ENCODE measurements at places on chromosomes 7 and 10.

DNA sequence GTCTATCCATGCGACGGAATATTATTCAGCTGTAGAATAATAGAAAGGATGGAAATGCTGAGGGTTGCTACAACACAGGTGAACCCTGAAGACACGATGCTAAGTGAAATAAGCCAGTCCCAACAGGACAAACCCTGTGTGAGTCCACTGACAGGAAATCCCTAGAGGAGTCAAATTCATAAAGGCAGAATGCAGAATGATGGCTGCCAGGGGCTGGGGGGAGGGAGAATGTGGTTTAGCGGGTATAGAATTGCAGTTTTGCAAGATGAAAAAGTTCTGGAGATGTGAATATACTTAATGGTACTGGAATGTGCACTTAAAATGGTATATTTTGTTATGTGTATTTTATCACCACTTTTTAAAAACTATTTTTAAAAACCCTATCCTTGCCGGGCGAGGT, 36.9 kb upstream of the DOCK1 start:
- no peak for DNase-seq

DNA sequence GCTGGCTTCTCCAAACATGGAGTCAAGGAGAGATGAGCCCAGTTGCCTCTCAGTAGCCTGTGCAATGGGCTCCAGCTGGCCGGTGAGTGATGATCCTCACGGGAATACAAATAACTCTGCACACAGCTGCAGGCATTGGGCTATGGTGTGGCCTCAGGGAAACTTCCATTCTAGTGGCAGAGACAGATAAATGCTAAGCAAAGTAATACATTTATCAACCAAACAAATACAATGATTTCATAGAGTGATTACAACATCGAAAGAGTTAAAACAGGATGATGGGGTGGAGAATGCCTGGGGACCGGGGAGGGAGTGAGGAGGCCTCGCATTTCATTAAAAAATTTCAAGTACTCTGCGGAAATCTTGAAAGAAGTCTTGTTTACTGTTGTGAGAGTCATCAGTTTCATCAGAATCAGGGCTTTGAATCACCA, 15.0 kb upstream of the AKR1B1 start:
- no peak for DNase-seq

DNA sequence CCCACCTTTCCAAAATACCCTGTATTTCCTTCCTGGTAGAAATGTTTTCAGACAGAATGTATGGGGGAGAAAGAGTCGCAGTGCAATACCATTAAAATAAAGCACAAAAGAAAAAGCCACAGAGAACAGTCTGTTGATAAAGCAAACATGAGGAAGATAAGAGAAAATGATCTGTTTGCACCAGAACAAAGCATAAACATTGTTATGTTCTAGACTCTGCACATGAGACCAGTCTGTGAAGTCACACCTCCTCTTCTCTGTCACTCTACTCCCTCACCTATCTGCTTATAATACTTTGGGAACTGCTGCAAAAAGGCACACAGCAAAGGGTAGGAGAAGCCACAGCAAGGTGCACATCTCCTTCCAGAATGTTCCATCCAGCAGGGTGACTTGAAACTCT, 67.2 kb upstream of the LRGUK start:
- DNase-seq = no peak

DNA sequence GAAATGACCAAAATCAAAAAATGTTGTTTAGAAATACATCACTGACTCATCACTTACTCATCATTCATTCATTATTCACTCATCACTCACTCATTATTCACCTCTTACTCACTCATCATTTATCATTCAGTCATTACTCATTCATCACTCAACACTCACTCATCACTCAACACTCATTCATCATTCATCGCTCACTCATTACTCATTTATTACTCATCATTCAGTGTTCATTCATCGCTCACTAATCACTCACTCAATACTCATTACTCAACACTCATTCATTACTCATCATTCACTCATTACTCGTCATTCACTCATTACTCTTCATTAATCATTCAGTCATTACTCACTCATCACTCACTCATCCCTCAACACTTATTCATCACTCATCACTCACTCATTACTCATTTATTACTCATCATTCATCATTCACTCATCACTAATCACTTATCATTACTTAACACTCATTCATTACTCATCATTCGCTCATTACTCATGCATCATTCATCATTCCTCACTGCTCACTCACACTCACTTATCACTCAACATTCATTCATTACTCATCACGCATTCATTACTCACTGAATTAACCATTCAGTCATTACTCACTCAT, 238.5 kb downstream of the ADARB2 start:
- DNase-seq = no peak

DNA sequence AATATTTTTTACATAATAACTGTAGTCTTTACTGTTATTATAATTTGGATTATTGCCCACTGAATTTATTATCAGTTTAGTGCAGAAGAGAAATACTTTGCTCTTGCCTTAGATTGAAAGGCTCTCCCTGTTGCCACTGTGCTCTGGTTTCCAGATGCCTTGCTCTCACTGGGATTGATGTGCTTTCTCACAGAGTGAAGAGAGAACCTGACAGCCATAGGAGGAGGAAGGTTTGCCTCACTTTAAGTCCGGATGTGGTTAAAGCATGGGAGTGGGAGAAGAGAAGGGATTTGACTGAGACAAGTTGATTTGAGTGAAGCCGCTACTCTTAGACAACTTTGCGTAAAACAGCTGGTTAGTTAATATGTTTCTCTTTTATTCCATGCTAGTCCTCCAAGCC, 68.2 kb upstream of the RPA3 start:
- no peak for DNase-seq

DNA sequence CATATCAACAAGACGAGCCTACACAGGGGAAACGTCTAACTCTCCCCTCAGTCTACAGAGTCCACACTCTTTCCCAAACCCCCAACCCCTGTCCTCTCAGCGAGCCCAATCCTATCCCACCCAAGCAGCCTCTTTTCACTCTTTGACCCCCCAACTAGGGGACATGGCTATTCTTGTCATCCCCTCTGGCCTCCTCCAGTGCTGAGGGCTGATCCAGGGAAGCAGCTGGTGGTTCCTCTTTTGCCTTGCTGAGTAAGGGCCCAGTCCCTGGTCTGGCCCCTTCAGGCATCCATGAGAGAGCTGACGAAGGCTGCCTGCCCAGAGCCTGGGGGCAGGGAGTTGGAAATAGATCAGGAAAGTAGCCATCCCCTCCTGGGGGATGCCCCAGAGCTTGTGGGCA, 6.4 kb downstream of the NOBOX start:
- DNase-seq = no peak

GRCh38 chr10:76432016-76433012, 1000.9 kb downstream of the LRMDA start:
- no peak for DNase-seq

- no peak for DNase-seq
Measured at GRCh38 chr10:21144047-21144446, 246.9 kb upstream of the NEBL start.

GRCh38 chr10:76918106-76918505, 719.5 kb downstream of the KCNMA1 start:
- no peak for DNase-seq

DNA sequence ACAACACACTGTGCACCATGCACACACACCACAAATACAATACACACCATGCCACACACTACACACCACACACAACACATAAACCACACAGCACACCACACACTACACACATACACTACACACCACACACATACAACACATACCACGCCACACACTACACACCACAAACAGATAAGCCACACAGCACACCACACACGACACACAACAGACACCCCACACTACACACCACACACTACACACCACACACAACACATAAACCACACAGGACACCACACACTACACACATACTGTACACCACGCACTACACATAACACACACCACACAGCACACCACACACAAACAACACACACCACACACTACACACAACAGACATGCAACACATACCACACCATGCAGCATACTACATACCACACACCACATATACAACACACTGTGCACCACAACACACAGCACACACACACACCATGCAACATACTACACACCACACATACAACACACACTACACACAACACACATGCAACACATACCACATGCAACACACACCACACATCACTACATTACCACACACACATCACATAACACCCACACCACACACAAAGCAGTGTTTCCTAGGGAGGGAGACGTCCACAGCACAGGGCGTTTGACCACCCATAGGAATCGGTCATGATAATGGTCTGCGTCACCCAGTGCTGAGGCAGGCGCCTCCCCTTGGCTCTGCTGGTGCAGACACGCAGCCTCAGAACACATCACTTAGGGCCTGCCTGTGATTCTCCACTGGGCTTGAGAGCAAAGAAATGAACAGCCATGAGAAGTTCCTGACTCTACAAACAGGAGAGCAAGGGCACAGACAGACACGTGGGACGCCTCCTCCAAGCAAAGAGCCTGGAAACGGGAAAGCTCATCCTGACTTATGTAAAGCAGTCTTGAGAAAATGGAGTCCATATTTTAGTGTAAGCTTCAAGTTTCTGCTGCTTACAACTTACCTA, 458.3 kb downstream of the PTPRN2 start:
- no peak for DNase-seq

GRCh38 chr10:60944058-60944909, at the start of gene RHOBTB1:
Gene RHOBTB1 (minus strand): TSS chr10:60944185. CDS start chr10:60911542, 32,643 bp downstream.
- DNase-seq = no peak

GRCh38 chr10:986137-986825, 2.0 kb upstream of the GTPBP4 start:
- DNase-seq = no peak

DNA sequence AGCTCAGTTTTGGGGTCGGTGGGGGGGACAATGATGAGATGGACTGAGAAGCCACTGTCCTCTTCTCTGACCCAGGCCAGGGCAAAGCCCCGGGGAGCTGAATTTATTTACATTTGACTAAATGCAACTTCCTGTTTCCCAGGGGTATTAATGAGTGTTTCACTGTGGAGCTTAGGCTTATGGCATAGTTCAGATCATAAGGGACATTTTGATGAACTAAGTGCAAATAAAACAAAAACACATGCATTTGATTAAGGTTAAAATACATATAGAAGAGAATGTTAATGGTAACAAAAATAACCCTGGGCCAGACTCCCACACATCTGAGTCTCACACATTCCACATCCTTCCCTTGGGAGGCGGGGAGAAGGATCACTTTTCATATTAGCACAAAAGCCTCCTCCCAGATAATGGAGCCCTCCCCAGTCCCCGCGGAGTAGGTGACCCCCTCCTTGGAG, 320.6 kb downstream of the FRMD4A start:
- no peak for DNase-seq

GRCh38 chr10:7622969-7623368, 43.8 kb downstream of the ITIH5 start:
- DNase-seq = no peak

GRCh38 chr7:35359423-35359822, 105.5 kb upstream of the TBX20 start:
- DNase-seq = no peak

DNA sequence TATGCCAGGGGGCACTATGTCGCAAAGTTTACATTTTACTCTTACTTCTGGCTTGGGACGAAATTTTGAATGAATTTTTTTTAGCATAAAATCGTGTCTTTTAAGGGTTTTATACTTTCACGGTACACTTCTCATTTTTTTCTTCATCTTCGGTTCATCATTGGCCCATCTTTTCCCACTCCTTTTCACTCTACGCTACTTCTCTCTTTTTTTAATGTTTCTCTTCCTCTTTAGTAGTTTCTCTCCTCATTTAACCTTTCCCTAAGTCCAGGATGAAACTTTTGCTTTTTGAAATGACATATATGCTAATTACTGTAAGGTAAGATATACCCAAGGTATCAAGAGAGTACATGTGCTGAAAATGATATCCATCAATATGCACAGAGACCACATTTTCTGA, 39.5 kb downstream of the C7orf33 start:
- no peak for DNase-seq

- no peak for DNase-seq
Measured at GRCh38 chr10:43801140-43801539, 152.5 kb upstream of the ZNF32 start.

DNA sequence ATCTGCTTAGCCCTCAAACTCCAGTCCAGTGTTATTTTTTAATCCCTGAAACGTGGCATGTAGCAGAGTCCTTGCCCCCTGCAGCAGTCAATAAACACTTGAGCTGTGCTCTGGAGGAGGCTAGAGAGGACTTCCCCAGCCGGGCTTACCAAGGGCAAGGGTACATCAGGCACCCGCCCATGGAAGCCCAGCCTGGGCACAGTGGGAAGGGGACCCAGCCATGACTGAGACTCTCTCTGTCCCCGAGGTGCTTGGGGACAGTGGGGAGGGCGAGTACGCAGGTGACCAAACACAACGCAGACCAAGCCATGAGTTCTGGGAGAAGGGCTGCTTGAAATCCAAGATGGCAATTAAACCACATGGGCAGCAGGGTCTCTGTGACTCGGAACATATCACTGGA, 45.2 kb downstream of the EBF3 start:
- no peak for DNase-seq

DNA sequence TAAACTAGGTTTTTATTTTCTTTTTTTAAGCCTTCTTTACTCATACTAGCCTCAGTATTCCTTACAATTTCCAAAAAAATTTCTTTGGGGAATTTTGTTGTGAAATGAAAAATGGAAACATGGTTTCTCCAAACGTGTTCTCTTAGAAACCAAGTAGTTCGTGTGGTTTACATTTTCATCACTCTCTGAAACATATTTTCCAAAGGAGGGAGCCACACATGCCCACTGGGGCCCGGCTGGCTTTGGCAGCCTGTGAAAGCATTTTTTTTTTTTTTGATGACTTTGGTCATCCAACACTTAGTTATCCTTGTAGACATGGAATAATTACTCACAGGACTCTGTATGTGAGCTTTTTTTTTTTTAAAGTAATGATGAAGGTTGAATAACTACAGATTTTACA, 169.6 kb downstream of the C7orf25 start:
- DNase-seq = no peak

DNA sequence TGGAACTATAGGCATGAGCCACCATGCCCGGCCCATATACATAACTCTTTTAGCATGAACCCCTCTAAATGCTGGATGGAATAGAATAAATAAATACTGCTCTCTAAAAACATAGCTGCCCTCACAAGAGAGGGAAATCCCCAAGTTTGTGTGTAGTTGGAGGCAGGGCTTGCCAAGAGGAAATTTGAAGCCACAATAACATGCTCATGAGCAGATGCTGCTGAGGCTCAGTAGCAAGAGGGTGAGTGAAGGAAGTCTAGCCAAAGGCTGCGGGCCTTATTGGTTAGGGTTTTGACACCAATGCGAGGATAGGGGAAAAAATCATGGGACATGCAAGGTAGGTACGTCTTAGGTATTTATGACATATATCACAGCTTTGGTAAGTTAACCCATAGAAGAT, 17.3 kb downstream of the TPK1 start:
- DNase-seq = no peak

DNA sequence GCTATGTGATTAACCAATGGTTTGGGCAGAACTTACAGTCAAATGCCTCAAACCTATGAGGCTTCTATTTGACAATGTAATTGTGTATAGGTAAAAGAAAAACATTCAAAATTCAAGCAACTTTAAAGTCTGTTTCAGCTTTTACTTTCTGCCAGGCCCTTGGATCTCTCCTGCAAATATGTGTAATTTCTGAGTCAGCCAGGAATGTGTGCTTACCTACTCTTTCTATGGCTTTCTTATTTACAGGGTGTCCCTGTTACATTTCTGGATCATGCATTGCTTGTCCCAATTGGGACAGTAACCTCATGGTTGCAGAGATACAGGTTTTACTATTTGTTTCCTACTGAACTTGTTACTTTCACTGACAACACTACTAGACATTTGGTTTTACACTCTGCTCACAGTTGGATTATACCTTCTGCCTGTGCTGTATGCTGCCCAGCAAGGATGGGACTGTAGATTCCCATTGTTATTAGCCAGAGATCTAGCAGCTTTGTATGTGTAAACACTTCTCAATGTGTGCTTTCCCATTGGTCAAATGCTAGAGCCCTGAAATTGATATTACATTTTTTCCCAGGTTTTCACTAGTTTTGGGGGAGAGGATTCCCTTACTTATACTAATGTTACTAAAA, 355.3 kb downstream of the ARL4A start:
- DNase-seq = no peak
